NCI-H1092 (cell line): ENCODE measurements at places on chromosomes 7 and 10.

GRCh38 chr10:86244297-86245014 is 122.1 kb downstream of the GRID1 start:
- no peak for DNase-seq

GRCh38 chr7:16078076-16078952 is 343.0 kb downstream of the CRPPA start:
- peak; percentile 80 for DNase-seq

DNA sequence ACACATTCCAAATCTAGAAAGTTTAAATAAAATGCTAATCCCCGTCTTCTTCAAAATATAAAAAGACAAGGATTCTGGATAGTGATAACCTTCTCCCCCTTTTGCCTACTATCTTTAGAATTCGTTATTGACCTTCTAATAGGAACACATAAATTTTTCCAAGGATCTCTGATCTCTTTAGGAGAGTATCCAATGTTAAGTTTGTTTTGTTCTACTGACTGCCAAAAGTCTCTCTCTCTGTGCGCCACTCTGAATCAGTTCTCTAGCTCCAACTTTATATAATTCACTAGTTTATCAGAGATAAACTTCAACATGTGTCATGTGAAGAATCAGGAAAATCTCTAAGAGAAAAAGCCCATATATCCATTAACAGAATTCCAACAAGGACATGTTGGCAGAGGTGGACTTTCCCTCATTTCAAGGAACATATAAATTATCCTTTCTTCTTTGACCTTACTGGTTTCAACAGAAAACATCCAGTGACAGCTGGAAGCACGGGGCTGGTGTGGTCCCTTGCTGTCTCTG is 615.6 kb downstream of the KCNMA1 start:
- DNase-seq: no peak

GRCh38 chr10:11841375-11841774 is 18.2 kb downstream of the PROSER2 start:
- no peak for DNase-seq

DNA sequence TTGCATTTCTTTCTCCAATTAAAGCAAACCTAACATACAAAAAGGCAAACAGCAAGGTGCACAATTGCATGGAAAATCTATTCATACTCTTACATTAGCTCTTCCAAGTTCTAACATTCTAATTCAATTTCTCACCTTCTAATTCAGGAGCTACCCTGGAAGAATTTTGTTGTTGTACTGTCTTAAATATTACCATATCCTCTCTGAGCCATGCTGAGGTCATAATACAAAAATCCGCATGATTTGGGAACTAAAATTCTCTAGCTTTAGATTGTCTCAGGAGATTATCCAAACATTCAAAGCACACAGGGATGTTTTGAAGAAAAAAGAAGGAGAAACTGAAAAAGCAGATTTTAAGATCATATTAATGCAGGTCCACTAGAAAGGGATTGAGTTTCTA is 229.9 kb downstream of the KIAA1217 start:
- DNase-seq: no peak

- no peak for DNase-seq
Measured at GRCh38 chr7:71679480-71679879, 547.5 kb downstream of the GALNT17 start.

DNA sequence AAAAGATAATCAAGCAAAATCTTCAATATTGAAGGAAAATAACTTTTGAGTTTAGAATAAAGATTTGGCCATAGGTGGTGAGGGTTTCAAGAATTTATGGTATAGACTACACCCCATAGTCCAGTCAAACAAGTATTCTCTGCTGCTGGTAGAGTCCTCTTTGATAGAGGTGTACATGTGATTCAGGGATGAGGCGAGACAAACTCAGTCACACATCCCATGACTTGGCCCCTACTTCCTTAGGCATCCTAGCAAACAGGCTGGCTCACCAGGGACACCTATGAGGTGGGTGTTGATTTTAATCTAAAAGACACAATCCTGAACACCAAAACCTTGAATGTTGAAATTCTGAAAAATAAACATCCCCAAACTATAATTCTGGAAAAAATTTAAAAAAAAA is 78.1 kb upstream of the SLC25A13 start:
- no peak for DNase-seq

GRCh38 chr7:42959549-42959948 is 27.4 kb downstream of the MRPL32 start:
- no peak for DNase-seq

GRCh38 chr10:75859141-75859540 is 427.7 kb downstream of the LRMDA start:
- DNase-seq: no peak

GRCh38 chr7:134737566-134738345 is 41.7 kb upstream of the CALD1 start:
- no peak for DNase-seq
